ENCODE measurements at places on chromosomes 12 and 14.

- DNase-seq = no peak
Measured at GRCh38 chr14:103456167-103456835, 66.3 kb downstream of the CKB start.

GRCh38 chr12:24280056-24280842, 330.8 kb upstream of the SOX5 start:
- DNase-seq = no peak

- DNase-seq = no peak
Measured at GRCh38 chr14:61386173-61386772, 64.9 kb downstream of the PRKCH start.

DNA sequence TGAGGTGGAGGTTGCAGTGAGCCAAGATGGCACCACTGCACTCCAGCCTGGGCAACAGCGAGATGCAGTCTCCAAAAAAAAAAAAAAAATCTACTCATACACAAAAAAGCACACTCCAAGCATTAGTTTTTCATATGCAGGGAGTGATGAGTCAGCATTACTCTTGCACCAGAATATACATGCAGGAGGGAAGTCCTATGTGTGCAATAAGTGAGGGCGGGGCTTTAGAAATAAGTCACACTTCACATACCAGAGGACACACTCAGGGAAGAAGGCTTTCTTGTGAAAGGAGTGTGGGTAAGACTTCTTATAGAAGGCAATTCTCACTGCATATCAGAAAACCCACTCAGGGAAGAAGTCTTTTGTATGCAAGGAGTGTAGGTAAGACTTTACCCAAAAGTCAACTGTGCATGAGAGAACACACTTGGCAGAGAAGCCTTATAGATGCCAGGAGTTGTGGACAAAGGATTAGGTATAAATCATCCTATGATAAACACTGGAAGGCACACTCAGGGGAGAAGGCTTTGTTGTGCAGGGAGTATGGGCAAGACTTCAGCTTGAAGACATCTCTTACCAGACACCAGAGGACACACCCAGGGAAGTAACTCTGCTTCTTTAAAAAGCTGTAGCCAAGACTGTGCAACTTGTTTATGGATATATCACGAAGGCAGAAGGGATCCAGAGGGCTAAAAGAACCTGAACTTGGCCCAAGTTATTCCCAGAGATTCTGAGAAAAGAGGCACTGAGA, 50.5 kb downstream of the ATF7 start:
- no peak for DNase-seq

DNA sequence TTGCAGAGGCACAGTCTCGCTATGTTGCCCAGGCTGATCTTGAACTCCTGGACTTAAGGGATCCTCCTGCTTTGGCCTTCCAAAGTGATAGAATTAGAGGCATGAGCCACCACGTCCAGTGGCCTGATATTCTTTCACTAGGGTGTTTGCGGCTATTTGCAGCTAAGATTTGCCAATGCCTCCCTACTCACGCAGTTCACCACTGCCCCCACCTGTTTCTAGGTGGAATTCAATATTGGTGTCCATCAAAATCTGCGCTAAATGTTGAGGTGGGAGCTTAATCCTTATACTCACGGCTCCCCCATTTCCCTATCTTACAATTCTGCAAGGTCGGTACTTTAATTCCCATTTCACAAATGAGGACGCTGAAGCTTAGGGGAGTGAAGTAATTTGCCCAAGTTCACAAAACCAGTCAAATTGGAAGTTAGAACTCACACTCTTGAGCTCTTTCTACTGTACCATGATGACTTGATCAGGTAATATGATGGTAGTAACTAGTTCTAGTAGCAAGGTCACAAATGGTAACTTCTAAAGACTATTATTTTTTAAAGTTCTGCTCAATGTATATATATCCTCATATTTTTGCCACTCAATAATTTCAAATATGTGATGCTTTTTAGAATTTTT, 22.1 kb upstream of the LRRC9 start:
- DNase-seq = peak; percentile 31

GRCh38 chr12:123094349-123095077, 56.4 kb downstream of the PITPNM2 start:
- peak; percentile 37 for DNase-seq

DNA sequence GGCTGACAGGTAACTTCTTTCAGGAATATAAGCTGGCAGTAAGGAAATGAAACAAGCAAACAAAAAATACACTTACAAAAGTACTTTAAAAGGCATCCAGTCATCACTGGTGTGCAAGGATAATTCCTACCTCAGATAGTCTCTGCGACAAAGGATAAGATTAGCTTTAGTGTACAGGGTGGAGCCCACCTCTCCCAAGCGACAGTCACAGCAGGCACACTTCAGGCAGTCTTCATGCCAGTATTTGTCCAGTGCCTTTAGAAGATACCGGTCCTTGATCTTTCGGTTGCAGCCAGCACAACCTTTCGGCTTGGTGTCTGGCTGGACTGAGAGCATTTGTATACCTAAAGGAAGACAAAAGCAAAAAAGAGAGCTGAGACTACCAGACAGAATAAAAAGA, 5.4 kb downstream of the LMO3 start:
- DNase-seq = no peak

- DNase-seq = no peak
Measured at GRCh38 chr14:36516719-36517241, 3.3 kb downstream of the NKX2-1 start.

GRCh38 chr12:80709811-80710726, 2.6 kb downstream of the MYF6 start:
- DNase-seq = no peak

GRCh38 chr14:90518941-90519256, 122.1 kb downstream of the CALM1 start:
- no peak for DNase-seq

DNA sequence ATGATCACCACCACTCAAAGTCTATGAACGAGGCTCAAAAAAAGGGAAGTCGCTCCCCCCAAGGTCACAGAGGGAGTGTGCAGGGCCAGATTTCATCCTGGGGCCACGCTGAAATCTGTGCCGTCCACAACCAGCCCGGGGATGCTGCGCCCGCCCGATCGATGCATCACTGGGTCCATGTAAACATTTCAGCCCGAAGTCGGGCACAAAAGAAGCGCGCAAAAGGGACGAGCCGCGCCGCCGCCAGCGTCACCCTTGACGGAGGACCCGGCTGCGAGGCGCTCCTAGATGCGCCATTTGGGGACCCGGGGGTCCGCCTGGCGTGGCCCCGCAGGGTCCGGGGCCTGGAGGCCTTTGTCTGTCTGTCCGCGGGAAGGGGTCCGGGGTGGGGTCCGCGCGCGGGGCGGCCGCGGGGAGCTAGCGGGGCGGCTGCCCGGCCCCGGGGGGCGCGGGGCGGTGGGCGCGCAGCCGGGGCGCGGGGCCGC, 503 bp downstream of the FBXO21 start:
- DNase-seq = no peak

DNA sequence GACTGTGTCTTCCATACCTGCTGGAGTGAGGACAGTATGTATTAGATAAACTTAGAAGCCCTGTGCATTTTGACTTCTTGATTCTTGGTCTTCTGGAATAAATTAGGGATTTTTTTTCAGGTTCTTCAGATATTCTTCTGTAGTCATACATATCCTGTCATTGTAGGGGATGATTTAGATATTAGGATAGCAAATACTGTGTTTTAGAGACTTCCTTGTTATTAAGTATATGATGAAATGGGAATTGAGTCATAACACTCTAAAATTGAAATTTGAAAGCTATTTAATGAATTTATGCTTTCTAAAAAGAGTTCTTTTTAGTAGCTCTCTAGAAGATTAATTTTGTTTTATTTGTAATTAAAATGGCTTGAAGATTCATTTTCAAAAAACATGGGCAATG, 371.5 kb upstream of the RGS6 start:
- DNase-seq = no peak

DNA sequence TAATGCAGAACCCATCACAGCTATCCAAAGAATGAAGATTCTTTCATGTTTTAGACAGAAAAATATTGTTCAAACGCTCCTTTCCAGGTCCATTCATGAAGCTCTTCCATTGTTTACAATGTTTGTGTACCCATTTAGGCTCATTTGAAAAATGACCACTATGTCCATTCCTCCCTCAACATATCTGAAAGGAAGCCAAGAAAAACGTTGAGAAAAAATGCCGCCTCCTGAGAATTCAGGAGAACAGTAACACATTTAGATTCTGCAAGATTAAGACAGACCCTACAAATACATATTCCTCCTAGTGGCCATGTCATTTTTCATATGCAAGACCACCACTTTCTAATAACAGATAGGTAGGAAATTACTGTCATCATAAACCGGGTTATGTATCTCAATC, 124.4 kb downstream of the SLC25A21 start:
- DNase-seq = no peak

GRCh38 chr14:68479247-68479646, 313.6 kb downstream of the ZFP36L1 start:
- no peak for DNase-seq
